ENCODE measurements at places on chromosomes 16 and 17.

DNA sequence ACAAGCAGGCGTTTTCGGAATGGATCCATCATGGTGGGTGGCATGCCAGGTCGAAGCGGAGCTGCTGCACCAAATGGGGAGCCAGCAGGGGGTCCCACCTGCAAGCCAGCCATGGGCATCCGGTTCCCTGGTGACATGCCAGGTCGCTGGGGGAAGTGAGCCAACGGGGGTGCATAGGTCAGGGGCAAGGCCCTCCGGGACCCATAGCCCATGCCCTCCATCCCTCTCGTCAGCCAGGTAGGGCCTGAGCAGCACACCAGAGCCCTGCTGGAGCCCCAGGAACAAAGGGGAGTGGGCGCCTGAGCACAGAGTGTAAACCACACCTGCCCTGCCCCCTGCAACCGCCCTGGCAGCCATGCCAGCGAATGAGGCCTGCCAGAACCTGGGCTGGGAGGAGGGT is 5.0 kb downstream of the SMARCD2 start:
- DNase-seq = no peak

DNA sequence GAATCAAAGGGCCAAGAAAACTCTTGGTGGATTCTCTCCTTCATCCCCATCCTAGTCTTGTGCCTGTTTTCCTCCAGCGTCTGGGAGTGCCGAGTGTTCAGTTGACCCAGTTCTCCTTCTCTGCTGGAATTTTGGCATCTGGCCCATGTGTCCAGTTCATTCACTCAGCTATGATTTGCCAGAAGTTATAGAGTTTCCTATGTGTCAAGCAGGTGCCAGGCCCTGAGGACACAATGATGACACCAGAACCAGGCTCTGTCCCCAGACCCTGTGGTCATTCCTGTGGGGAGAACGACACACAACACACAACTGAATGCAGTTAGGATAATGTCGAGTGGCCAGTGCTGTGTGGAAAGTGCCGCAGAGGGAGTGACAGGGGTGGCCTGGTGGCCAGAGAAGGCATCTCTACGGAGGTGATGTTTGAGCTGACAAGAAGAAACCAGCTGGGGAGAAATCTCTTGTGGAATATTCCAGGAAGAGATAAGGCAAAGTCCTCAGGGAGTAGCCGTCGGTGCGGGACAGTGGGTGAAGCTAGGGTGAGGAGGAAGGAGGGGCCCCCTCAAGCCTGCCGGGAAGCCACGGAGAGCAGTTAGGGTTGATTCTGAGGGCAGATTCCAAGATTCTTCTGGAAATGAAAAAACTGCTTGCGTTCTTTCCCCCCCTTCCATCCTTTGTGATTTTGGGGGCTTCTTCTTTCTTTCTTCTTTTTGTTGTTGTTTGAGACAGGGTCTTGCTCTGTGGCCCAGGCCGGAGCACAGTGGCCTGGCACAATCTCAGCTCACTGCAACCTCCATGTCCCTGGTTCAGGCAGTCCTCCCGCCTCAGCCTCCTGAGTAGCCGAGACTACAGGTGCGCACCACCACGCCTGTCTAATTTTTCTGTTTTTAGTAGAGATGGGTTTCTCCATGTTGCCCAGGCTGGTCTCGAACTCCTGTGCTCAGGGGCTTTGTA is 35.8 kb upstream of the IL34 start:
- no peak for DNase-seq

GRCh38 chr16:9527976-9528375 is 436.5 kb downstream of the HAPSTR1 start:
- DNase-seq = no peak

DNA sequence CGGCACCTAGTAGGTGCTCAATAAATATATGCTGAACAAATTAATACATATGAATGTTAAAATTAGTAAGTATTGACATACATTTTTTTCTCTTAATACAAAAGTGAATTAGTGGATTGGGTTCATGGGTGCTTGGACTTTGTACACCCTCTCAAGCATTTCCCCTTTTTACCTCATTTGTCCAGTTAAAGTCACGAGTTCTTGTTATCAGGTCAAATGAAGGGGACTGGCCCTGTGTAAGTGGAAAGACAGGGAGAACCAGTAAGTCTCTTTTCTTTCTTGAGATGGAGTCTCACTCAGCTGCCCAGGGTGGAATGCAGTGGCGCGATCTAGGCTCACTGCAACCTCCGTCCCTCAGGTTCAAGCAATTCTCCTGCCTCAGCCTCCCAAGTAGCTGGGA is 13.7 kb upstream of the RANGRF start:
- no peak for DNase-seq

- DNase-seq = no peak
Observed at GRCh38 chr16:50015631-50016030, 9.4 kb upstream of the CNEP1R1 start.

DNA sequence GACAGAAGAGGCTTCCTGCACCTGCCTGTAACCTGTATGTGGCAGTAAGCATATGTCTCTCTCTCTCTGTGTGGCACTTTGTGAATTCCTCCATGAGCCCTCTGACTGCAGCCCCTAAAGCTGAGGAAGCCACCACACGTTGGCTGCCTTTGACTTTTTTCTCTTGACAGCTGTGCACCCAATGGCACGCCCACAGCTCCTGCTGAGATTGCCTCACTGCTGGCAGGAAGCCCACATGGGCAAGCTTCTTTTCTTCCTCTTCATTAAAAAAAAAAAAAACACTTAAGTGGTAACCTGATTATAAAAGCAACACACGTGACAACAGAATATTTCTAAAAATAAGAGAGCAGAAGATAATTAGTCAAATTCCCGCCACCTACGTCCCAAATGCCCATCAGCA is 34.0 kb upstream of the PIRT start:
- DNase-seq = peak; percentile 42

GRCh38 chr17:73827627-73828291 is 183.5 kb upstream of the SDK2 start:
- no peak for DNase-seq

DNA sequence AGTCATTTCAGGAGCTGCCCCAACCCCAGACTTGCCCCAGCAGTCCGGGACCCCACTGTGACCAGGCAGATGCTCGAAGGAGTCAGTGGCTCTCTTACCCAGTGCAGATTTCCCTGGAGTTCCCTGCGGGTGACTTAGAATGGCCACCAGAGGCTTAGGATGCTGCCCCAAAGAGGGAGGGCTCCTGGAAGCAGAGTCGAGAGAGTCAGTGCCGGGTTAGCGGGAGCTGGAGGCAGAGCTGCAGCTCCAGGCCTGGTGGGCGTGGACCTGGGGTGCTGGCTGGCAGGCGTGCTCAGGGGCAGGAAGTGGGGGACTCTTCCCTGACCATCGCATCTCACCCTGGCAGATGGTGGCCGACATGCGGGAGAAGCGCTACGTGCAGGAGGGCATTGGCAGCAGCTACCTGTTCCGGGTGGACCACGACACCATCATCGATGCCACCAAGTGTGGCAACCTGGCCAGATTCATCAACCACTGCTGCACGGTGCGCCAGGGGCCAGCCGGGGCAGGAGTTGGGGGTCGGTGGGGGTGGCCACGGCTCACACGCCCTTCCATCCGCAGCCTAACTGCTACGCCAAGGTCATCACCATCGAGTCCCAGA is 1.6 kb upstream of the HSD3B7 start:
- DNase-seq = no peak

DNA sequence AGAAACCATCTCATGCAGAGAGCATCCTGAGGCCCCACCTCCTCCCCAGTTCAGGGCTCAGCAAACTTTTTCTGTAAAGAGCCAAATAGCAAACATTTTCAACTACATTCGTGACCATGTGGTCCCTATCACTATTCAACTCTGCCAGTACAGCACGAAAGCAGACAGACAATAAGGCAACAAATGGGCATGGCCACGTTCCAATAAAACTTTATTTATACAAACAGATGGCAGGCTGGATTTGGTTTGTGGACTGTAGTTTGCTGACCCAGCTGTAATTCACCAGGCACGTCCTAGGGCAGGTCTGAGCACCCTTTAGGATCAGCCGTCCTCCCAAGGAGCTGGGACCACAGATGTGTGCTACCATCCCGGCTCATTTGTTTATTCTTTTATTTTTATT is 27.1 kb upstream of the GPRC5C start:
- no peak for DNase-seq

DNA sequence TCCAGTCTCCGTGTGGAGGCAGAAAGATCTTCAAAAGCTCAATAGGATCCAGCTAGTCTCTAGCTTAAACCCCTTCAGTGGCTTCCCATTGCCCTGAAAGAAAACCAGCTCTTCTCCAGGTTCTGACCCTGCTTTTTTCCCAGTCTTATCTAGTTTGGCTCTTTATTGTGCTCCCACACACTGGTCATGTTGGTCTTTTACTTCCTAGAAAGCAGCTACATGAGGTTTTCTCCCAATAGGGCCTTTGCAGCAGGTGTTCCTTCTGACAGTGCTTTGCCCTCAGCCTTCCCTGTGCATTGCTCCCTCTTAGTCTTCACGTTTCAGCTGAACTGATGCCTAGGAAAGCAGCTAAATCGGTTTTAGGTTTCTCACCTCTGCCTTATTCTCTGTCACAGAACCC is 21.7 kb upstream of the ABCA3 start:
- no peak for DNase-seq

DNA sequence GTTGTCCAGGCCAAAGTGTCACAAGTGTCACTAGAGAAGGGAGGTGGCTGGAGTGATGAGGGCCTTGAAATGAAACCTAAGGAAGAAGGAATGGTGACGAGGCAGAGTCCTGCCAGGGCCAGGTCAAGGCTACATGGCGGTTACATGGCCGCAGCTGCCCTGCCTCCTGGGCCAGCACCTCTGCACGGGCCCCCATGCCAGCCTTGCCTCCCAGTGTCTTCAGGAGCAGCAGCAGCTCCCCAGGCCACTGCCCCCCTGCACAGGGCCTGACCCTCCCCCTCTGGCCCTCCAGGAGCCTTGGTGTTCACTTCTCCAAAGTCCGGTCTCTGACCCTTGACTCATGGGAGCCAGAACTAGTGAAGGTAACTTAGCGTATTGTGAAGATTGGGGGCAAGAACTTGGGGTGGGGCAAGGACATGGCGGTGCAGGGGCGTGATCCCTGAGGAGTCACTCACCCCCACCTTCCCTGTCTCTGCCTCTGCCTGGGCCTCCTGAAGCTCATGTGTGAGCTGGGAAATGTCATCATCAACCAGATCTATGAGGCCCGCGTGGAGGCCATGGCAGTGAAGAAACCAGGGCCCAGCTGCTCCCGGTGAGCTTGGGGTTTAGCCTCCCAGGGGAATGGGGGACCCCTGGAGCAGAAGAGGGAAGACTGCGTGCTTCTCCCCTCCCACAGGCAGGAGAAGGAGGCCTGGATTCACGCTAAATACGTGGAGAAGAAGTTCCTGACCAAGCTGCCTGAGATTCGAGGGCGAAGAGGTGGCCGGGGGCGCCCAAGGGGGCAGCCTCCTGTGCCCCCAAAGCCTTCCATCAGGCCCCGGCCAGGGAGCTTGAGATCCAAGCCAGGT is 4.1 kb upstream of the KCTD11 start:
- no peak for DNase-seq

GRCh38 chr17:74790161-74791058 is 14.3 kb upstream of the NAT9 start:
- DNase-seq = peak; percentile 39

GRCh38 chr17:34226011-34226743 is 28.9 kb upstream of the CCL2 start:
- no peak for DNase-seq

DNA sequence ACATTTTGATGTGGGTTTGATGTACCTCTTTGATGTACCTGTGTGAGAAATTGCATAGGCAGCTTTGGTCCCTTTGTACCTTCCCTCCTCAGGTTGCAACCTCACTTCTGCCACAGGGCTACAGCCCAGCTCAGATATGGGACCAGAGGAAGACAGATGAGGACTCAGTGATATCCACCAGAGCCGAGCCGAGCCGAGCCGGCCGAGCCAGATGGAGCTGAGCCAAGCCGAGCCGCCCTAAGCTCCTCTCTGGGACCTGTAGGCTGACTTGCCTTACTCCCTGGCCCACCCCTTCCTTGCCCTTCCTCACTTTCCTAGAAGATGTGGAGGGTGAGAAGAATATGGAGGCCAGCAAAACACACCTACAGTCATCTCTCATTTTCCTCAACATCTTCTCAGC is 3.8 kb downstream of the HEATR9 start:
- peak; percentile 19 for DNase-seq

DNA sequence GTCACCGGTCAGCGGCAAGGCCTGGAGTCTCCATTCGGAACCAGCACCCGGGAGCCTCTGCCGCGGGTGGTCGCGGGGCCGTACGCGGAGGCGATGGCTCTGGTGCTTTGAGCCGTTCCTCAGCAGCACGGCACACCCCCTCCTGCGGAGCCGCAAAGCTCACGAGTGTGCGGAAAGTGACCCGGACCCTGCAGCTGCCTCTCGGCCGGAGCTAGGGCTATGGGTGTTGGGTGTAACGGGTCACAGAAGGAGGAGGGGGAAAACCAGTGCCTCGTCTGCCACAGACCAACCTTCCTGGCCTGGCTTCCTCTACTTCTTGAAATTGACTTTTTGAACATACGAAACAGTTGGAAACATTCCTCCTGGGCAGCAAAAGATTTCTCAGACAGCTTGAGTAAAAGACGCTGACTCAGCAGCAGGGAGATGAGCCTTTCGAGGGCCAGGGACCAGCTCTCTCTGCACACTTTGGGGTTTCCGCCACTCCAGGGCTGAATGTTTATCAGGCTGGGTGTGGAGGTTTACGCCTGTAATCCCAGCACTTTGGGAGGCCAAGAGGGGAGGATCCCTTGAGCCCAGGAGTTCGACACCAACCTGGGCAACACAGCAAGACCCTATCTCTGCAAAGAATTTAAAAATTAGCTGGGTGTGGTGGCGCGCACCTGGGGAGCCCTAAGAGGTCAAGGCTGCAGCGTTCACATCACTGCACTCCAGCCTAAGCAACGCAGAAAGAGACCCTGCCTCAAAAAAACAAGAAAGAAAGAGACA is 26.4 kb upstream of the PITPNA start:
- DNase-seq = no peak

GRCh38 chr16:55077266-55077665 is 146.6 kb downstream of the IRX5 start:
- DNase-seq = no peak

- no peak for DNase-seq
Observed at GRCh38 chr17:75048249-75048878, 1.3 kb downstream of the KCTD2 start.

DNA sequence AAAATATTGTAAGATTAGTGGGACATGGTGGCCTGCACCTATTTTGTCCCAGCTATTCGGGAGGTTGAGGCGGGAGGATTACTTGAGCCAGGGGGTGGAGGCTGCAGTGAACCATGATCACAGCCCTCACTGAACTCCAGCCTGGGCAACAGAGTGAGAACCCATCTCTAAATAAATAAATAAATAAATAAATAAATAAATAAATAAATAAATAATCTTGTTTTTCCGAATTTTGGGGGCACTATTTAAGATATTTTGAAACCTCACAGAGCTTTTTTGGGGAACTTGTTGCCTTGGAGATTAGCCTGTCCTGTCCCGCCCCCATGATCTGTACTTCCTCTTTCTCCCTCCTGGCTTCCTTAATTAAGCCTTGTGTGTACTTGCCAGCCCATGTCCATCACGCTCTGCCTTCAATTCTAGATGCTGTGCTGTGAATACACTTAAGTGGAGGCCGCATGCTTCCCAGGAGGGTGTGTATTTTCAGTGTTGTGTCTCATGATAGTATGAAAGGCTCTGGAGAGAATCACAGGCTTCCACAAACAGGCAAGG is 4.4 kb downstream of the LGALS9 start:
- DNase-seq = no peak

GRCh38 chr16:54055864-54056263 is 230.7 kb downstream of the IRX3 start:
- DNase-seq = no peak

Data from Jurkat, Clone E6-1 (cell line).